Activated naive CD8-positive, alpha-beta T cell treated with anti-CD3 and anti-CD28 coated beads for 36 hours (primary cell): ENCODE measurements at places on chromosomes 3 and 15. TPM values are rescaled to one million over a fixed set of nuclear protein-coding genes. Genes with fewer than 3 reads are reported as not detected.

- DNase-seq: no peak
Observed at GRCh38 chr3:152447511-152447910, 178.8 kb downstream of the MBNL1 start.

- DNase-seq: no peak
Observed at GRCh38 chr3:127753898-127754410, 68.4 kb downstream of the MGLL start.

DNA sequence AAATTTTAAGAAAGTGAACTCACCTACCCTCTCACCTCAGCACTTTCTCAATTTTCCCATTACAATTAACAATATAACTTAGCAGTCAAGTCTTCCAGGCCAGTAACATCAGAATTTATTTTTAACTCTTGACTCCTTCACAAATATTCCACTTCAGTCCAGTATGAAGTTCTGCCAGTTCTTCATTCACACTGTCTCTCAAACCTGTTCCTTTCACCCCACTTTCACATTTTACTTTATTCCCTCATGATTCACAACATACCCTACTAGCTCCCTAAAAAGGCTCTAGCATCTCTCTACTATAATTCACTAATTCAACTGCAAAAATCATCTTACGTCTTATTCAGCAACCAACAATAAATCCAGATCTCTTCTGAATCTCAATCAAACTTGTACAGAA is 3.8 kb downstream of the GSK3B start:
- DNase-seq: no peak

DNA sequence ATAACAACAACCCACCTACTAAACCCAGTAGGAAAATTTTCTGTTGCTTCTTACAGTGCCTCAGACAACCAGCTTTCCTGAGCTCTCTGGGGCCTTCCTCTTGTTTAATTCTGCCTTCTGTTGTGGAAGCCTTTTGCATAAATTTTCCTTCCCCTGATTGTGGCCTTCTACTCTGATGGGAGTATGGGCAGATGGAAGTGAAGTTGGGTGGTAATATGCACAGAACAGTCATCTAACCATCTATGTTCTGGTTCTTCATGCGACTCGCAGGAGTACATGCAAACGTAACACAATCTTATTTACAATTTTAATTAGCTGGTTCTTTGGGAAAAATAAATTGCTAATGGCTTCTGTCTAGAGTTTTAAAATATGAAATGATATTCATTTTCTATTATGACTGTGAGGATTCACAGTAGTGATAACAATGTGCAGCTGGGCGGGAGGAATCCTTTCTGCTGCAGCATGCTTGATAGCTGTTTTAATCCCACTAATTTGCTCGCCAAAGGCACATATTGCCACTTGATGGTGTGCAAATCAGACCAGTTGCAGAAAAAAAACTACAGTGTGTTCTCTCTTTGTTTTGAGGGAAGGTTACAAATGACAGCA is 311.5 kb upstream of the ROPN1 start:
- no peak for DNase-seq

DNA sequence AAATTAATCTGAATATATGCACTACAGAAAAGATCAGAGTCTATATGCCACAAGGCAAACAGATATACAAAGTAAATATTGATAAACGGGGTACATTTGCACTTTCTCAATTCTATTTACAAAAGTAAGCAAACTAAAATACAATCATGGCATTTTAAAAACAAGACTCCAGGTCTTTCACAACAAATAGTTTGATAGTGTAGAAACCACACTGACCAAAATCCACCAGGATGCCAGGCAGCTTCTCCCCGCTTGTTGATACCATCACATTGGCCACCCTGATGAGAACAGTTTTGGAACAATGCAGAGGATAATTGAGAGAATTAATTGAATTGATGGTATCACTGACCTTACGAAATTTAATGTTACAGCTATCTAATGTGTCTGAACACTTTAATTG is 190.6 kb upstream of the TMCO5A start:
- no peak for DNase-seq

GRCh38 chr3:29805757-29806156 is 524.9 kb downstream of the RBMS3 start:
- DNase-seq: no peak

- DNase-seq: no peak
Observed at GRCh38 chr3:118165413-118165812, 869.2 kb downstream of the IGSF11 start.

DNA sequence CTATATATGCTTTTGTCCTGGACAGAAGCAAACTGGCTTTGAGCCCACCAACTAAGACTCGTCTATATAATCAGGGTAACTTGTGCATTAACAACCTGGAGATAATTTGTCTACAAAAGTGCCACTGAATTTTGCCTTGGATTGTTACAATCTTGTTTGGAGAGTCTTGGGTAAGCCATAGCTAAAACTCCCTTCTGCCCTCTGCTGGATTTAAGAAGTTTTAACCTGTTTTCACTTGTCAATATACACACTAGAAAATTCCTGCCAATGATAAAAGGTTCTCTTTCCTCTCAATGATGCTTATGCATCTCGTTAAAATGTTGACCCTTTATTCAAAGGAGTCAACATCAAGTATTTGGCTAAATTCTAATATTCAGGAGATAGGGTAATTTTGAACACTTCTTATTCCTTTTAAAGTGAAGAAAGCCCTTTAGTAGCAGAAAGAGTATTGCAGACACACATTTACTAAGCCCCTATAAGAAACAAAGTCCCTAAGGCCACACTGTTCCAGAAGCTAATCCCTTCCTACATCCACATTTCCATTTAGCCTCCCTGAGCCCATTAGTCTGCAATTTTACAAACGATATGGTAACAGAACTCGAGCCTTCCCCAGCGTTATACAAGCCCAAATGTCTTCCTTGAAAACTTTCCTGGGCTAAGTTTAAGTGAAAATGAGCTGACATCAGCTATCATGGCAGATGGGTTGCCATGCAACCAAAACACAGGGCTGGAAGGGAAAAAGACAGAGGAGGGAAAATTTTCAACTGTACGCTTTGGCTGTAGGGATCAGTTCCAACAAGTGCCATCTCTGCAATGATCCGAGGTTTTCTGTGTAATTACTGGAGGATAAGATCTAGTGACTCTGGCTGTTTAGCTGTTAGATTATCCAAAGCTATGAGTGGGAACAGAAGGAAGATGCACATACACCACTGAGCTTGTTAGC is 75.9 kb upstream of the FGF12 start:
- DNase-seq: no peak

Gene GOLGA6L10
- total RNA-seq: 1.3 TPM

Gene CHRM5
- not detected for total RNA-seq

Gene RETNLB
- total RNA-seq: not detected

Gene FETUB
- not detected for total RNA-seq

Gene GABRR3
- not detected for total RNA-seq

Gene NPAP1
- total RNA-seq: not detected
